ENCODE measurements at places on chromosomes 4 and X. TPM values are rescaled to one million over a fixed set of nuclear protein-coding genes. Genes with fewer than 3 reads are reported as not detected.

- no peak for DNase-seq
These were observed 162.7 kb upstream of the KLF8 start for GRCh38 chrX:56069299-56069931.

GRCh38 chrX:23792861-23793553, 10.0 kb downstream of the SAT1 start:
- DNase-seq: no peak

- DNase-seq: no peak
These were observed 81.1 kb downstream of the DLG3 start for GRCh38 chrX:70525733-70526132.

- DNase-seq: no peak
These were observed 213.6 kb upstream of the NRK start for GRCh38 chrX:105608745-105609144.

Gene FAM149A
- 1.1 TPM for total RNA-seq
